ENCODE measurements at places on chromosomes 11 and 22.

GRCh38 chr11:8692417-8692816 is 9.8 kb downstream of the RPL27A start:
- no peak for DNase-seq

- DNase-seq: no peak
Observed at GRCh38 chr11:70646272-70647049, 248.1 kb downstream of the CTTN start.

GRCh38 chr11:66366844-66367477 is 4.6 kb downstream of the SLC29A2 start:
- no peak for DNase-seq

DNA sequence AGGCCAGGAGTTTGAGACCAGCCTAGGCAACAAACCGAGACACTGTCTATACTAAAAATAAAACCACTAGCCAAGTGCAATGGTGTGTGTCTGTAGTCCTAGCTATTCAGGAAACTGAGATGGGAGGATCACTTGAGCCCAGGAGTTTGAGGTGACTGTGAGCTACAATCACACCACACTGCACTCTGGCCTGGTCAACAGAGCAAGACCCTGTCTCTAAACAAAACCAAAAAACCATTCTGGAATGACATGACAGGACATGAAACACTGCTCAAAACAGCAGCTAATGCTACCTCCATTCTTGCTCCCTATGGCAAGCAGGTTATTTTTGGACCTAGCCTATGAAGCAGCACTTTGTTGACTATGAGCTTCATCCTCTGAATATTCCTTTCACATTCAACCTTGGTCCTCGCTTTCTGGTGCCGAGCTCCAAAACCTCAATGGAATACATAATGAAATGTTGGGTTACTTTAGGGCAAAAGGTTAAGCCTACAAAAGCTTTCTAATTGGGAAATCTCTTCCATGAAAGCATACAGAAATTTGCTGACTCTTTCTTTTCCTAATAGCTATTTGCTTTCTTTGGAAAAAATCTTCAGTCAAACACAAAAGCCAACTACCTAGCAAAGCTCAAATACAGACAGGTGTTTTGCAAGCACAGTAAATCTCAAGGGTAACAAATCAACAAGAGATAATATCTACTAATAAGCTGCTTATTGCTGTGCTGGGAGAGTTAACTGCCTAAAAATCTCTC is 21.1 kb downstream of the SIK3 start:
- no peak for DNase-seq

DNA sequence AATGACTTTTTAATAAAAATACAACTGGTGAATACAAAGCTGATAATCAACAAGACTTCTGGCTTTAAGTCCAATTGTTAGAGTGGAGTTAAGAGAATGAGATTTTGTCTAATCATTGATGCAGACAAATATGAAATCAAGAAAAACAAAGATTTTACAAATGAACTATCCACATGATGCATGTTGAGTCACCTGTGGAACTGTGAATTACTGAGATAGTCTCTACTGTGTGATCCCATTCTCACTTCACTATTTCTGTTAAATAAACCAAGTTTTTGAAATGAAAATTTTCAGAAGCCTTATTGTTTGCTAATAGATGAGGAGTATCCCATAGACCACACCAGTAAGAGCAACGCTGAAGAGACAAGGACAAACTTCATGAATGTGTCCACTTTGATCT is 8.4 kb upstream of the CTSC start:
- no peak for DNase-seq
